ENCODE measurements at places on chromosomes 3 and 15. TPM values are rescaled to one million over a fixed set of nuclear protein-coding genes. Genes with fewer than 3 reads are reported as not detected.

Gene ECE2
- total RNA-seq, result not detected

DNA sequence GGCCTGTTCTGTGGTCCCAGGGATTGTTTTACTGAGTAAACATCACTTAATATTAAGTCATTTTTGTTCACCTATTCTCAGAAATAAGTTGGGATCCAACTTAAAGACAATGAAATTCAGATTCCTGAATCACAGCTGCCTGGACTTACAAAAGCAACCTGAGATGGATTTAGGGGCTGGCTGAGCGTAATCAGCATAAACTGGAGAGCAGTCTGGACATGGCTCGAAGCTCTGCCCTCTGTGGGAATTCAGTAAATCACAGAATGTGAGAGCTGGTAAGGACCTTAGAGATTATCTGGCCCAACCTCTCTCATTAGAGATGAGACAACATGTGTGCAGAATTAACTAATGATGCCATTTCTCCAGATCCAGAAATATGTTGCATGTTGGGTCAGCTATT is 23.7 kb downstream of the CCDC80 start:
- no peak for DNase-seq

DNA sequence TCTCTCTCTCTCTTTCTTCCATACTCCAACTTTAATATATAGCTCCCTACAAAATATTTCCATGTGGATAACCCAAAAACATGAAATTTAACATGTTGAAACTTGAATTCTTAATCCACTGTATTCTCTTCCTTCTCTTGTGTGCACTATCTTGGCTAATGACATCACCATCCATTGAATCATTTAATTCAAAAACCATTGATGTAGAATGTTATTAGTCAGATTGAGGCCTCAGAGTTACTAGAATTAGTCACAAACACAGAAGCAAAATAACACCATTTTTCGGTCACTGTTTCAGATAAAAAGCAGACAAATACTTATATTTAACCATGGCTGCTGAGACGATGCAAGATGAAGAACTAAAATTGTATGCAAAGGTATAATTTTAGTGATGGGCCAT is 256.9 kb upstream of the LRRC3B start:
- no peak for DNase-seq

GRCh38 chr3:50150863-50151686 is 4.0 kb upstream of the SEMA3F start:
- no peak for DNase-seq

Gene LRIG1
- 83.8 TPM for total RNA-seq

DNA sequence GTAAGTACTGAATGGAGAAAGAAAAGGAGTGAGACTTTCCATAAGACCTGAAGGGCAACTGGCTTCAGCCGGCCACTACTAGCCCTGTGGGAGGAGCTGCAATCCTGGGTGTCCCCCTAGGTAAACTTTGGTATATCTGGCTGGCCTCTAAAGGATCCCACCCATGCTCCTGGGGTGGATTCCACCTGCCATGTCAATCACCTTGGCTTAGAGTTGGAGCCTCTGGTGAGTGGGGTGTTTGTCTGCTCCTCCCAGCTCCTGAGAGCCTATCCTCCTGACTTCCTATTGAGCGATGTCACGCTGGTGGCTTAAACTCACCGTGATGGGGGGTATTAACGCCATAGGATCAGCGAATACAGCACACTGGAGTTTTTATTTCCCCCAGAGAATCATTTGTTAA is 2.6 kb downstream of the SPTBN5 start:
- no peak for DNase-seq

DNA sequence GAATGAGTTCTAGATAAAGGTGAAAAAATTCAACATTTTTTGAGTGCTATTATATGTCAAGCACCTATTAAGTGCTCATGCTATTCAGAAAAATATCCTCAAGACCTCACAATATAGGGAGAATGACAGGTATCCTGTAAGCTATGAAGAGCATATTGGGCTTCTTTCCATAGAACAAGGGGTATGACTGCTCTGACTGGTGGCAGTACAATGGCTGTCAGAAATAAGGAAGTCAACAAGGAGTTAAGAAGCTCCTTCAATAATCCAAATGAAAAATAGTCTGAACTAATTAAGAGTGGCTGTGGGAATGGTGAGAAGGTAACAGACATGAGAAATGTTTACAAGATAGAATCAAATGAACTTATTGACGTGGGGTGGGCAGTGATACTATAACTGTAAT is 24.7 kb downstream of the NPTN start:
- DNase-seq, result no peak

DNA sequence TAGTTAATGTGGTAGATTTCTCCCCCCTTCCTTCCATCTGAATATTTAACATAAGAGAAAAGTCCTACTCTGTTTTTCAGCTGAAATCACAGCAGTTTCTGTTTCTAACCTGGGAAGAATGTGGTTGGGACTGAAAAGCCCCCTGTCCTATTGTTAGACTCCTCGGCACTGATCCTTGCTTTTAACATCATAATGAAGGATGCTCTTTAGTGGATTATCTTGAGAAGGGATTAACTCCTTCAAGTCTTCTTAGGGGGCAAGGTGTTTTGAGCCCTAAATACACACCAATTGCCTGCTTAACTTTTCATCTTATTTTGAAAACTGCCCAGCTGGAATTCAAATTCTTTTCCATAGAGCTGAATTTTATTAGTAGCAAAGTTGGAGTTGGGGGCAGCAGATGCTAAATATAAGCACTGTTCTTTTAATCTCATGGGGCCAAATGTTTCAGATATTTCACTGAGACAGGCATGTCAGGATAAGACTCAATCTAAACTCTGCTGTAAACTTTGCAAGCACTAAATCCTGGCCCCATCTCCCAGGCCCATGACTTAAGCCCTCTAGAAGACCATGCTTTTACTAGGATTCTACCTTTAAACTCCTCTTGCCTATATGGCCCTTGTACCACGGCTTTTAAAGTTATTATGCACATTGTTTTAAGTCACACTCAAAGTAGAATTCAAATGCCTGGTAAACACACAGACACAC is 243.2 kb upstream of the NR2F2 start:
- no peak for DNase-seq

Gene PDHB
- total RNA-seq, result 68.7 TPM

DNA sequence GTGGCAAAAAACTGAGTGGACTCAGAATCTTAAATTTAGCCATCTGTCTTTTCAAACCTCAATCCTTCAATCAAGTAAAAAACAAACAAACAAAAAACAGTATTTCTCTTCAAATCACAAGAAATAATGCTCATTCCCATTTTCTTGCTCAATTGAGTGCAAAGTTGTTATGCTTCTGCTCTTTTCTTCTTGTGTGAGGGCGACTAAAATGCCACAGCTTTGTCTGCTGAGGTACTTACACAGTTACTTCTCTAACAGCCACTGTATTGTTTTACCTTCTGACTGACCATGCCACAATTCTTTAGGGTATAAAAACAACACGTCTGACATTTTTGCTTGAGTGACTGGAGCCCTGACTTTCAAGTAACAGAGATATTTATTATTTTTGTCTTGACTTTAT is 617.4 kb downstream of the NAALADL2 start:
- DNase-seq, result no peak

DNA sequence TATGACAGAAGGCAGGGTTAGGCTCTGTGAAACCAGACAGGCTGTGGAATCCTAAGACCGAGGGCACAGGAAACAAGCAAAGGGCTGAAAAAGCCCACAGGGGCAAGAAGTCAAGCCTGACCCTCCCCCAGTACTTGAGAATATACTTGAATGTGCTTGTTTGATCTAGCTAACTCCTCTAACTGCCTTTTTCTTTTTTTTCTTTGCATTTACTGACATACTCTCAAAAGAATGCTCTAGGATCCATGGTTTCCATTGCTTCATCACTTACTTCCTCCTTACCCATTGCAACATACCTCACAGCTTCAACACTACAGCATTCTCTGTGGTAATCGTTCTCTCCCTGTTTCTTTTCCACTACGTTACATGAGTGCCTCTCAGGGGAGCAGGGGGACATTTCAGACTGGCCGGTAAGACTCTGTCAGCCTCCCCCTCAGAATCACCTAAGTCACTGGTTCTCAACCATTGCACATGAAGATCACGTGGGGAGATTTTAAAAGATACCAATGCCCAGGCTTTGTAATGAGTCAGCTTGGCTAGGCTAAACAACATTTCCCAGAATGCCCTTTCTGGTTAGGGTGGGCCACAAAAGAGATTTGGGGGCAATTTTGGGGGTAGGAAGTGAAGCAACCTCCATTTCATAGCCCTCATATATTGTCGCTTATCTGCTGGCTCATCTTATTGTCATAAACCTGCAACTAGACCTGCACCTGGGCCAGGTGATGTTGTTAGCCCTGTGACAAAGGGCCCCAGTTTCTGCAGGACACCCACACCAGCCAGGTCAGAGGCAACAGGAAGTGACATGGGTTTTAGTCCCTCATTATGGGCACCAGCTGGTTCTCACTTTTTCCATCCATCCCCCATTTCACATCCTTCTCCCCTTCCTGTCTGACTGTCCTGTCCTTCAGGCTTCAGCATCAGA is 24.6 kb upstream of the RSL24D1 start:
- no peak for DNase-seq

- no peak for DNase-seq
Measured at GRCh38 chr15:49901996-49902684, 216.9 kb downstream of the ATP8B4 start.

GRCh38 chr15:81006124-81006523 is 5.4 kb downstream of the TLNRD1 start:
- no peak for DNase-seq

Gene DNAH12
- 0.05 TPM for total RNA-seq

DNA sequence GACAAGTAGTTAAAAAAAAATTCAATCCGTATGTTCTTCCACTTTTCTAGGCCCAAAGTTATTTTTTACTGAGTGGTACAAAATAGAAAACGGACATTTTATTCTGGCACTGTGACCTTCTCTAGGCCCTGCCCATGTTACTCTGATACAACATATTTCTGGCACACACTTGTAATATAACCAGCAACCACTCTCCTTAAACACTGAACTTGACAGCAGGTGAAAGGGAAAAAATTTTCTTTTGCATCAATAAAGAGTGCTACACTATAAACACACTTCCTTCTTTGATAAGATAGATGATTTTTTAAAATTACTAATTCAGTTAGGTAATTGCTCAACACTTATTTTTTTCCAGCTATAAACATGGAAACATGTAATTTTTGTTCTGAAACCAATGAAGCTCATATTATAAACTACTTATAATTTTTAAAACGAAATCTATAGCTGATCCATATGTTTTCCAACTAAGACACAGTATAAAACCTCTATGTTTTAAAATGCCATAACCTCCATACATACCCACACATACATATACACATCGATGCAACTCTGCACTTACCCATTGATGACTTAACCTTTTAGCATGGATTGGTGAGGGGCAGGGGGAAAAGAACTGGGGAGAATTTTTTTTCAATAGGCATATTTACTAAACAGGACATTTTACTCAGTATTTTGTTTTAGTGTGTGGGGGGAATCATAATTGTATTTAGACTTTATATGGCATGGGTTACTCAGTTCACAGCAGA is 5.3 kb upstream of the CTNNB1 start:
- DNase-seq, result no peak

- no peak for DNase-seq
Measured at GRCh38 chr3:71056327-71056726, 527.2 kb downstream of the FOXP1 start.

GRCh38 chr3:159828542-159828943 is 160.1 kb upstream of the IL12A start:
- no peak for DNase-seq

DNA sequence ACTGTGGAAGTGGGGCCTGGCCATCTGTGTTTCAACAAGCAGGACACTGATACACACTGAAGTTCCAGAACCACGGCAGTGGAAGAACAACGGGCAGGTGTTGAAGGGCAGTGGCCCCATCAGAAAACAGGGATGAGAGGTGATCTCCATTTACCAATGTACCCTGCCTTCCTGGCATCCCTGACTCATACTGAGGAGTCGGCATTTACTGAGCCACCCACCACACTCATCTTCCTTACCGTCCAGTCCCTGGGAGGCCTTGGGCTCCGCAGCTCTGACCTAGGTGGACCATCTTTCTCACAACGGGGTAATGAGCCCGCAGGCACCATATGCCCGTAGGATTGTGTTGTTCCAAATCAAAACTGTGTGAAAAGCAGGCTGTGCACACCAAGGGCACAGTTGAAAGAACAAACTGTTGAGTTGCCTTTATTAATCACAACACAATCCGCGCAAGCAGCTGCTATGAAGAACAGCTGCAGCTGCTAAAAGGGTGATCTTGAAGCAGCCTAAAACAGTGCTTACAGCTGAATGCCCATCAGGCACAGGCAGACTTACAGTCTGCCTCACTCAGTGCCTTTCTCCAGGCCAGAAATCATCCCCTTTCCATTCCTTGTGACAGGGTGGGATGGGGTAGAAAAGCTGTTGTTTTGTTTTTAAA is 12.9 kb downstream of the MB21D2 start:
- DNase-seq, result no peak

DNA sequence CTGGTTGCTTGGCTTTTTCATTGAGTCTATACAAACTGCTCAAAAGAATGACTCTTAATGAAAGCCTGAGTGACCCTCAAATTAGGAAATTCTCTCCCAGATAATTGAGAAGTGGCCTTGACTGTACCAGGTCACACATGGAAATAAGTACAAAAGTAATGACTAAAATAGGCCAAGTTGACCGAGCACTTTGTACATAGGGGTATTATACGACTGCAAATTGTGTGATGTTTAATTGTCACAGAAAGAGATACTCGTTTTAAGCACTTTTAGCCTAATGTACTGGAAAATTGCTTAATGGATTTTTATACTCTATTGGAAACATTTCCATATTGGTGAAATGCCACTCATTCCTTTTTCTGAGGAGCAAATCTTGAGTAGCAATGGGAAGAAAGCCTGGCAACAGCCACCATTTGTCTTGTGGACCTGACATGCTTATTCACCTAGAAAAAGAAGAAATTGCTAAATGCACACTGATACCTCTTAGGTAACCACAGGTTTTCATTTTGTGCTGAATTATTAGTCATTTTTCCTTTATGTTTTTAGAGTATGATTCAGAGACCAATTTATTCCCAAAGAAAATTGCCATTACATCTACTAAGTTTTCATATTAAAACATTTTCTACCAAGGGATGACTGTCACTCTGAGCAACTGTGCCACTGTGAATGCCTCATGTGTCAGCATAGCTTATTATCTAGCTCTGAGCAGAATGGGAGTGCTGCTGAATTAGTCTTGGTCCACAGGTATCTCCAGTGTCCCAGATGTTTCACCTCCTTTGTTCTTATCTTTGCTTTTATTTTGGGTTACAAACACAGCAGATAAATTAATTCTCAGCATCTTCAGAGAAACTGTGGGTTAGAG is 8.9 kb upstream of the PXK start:
- DNase-seq, result no peak

- no peak for DNase-seq
Measured at GRCh38 chr3:152879790-152880174, 44.9 kb downstream of the P2RY1 start.

Gene GOLGA6L7
- not detected for total RNA-seq

GRCh38 chr15:90667073-90667754 is 49.9 kb upstream of the BLM start:
- DNase-seq, result peak; percentile 15

GRCh38 chr3:141915766-141916165 is 39.3 kb downstream of the ATP1B3 start:
- no peak for DNase-seq

- DNase-seq, result no peak
Measured at GRCh38 chr3:60657972-60658371, 593.3 kb downstream of the FHIT start.

All from posterior vena cava (tissue), 2 donors.